Fibroblast of skin of right biceps (primary cell): ENCODE measurements at places on chromosomes 13 and 19.
A peak's percentile ranks its signal among the peaks of the same experiment; 100 is the strongest.

GRCh38 chr19:42386974-42387707 lies 3.0 kb downstream of the CNFN start:
- DNase-seq = peak; percentile 51

GRCh38 chr13:58994777-58995176 lies 1169.0 kb downstream of the DIAPH3 start:
- DNase-seq = no peak

- DNase-seq = no peak
Observed at GRCh38 chr13:83810136-83810535, 72.1 kb downstream of the SLITRK1 start.

DNA sequence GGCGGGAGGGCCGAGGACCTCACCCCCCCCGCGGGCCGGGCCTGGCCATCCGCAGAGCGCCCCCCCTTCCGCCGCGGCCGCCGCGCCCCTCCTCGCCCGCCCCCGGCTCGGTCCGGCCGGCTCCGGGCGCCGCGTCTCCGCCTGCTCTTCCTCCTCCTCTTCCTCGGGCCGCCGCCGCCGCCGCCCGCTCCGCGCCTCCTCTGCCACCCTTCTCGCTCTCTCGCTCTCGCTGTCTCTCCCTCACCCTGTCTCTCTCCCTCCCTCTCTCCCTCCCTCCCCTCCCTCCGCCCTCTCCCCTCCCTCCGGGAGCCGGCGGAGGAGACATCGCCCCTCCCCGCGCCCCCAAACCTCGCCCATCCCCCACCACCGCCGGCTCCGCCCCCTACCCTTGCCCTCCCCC lies at the start of gene SHANK1:
TSS of gene SHANK1 (minus strand) at position 237 of the 400 bp plus-strand sequence. CDS start 2,883 bp downstream, outside the sequence.
- DNase-seq = peak; percentile 47

GRCh38 chr19:58183817-58184215 lies 955 bp downstream of the ZNF274 start:
- DNase-seq = no peak

GRCh38 chr19:6697291-6697690 lies 23.2 kb downstream of the C3 start:
- no peak for DNase-seq

- DNase-seq = no peak
Observed at GRCh38 chr13:28585561-28585960, 73.4 kb upstream of the POMP start.

- DNase-seq = no peak
Observed at GRCh38 chr19:17302391-17303166, 646 bp downstream of the ABHD8 start.

DNA sequence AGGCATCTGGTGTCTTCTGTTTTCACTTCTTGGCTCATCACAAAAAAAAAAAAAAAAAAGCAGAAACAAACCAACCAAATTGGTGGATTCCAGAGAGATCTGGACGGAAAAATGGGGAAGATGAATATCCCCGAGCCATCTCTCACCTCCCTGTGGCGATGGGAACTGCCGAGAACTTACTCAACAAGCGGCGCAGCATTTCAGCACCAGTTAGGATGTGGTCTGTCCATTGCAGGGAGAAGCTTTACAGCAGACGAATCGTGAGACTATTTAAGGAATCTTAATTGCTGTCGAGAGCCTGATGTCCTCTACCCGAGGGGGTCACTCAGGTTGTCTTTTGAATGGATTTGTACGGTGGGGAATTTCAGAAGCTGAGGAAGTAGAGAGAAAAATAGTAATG lies 17.3 kb upstream of the KDM4B start:
- DNase-seq = no peak

DNA sequence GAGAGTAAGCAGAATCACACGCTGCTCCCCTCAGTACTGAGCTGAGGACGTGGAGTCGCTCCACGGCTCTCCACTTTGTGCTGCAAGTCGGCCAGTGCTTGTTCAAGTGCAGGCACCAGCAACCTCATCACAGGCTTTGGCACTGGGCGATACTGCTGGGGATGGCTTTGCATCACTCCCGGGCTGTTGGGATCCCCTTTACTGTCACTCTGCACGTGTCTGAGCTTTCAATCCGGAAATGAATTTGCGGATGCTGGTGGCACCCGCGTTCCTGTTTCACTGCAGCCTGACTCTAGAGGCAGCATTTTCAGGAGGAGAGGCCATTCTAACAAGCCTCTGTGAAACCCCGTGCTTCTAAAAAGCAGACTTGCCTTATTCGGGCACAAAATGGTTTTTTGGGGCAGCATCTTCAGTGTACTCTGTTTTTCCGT lies 19.1 kb downstream of the SMARCA4 start:
- DNase-seq = no peak

GRCh38 chr13:98222081-98222554 lies 45.0 kb upstream of the RNF113B start:
- DNase-seq = peak; percentile 72

DNA sequence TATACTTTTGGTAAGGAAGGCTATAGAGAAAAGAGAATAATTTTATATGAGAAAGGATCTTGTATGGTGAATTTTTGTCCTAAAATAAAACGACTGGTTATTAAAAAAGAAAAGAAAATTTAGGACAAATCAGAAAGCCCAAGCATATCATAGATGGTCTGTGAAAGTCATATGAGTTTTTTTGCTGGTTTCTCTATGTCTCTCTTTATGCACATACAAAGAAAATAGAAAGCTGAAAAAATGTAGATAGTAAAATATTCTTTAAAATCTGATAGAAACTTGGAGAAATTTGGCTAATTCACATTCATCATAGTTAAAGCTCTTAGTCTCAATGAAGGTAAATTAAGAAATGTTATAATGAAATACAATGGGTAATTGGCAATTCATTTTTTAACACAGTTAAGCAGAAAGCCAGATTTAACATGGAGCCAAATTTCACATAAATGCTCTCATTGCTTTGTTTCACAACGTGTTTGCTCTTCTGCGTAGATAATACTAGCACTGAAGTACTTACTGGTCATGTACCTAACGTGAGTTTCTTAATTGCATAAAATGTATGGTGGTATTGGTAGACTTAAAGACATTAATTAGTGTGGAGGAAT lies 621.5 kb upstream of the ATXN8OS start:
- no peak for DNase-seq

DNA sequence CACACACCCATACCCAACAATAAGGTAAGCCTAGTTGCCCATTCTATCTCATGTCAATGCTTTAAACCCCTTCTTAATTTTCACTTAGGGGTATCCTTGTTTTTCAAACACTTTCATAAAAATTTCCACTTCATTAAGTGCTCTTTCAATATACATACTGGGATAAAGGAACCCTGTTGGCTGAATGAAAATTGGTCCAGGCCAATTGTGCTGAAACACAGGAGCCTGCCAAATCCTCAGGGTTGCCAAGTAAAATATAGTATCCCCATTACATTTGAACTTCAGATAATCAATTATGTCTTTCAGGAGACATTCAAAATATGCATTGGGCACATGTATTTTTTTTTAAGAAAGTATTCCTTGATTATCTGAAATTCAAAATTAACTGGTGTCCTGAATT lies 1131.1 kb downstream of the SLITRK1 start:
- DNase-seq = no peak

- DNase-seq = no peak
Observed at GRCh38 chr13:110808138-110808537, 94.6 kb downstream of the ING1 start.

DNA sequence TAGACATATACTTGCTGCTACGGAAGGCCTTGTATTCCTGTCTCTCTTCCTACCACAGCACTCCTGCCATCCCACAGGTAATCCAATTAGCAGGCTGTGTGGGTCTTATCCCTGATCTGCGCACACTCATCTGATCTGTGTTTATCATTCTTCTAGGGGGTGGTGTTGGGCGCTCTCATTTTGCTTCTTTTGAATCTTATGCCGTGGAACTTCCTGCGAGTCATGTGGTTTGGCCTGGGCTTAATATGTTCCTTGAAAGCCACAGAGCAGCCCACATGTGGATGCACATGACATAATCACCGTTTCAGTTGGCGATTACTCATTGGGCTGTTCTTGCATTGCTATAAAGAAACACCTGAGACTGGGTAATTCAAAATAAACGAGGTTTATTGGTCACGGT lies 7.5 kb downstream of the RASA3 start:
- peak; percentile 86 for DNase-seq

GRCh38 chr19:42440357-42441048 lies 2.2 kb downstream of the CXCL17 start:
- peak; percentile 61 for DNase-seq

GRCh38 chr13:95893861-95894260 lies 159.3 kb downstream of the UGGT2 start:
- no peak for DNase-seq

- DNase-seq = peak; percentile 48
Observed at GRCh38 chr19:58317476-58318072, 9.2 kb upstream of the ZSCAN22 start.

DNA sequence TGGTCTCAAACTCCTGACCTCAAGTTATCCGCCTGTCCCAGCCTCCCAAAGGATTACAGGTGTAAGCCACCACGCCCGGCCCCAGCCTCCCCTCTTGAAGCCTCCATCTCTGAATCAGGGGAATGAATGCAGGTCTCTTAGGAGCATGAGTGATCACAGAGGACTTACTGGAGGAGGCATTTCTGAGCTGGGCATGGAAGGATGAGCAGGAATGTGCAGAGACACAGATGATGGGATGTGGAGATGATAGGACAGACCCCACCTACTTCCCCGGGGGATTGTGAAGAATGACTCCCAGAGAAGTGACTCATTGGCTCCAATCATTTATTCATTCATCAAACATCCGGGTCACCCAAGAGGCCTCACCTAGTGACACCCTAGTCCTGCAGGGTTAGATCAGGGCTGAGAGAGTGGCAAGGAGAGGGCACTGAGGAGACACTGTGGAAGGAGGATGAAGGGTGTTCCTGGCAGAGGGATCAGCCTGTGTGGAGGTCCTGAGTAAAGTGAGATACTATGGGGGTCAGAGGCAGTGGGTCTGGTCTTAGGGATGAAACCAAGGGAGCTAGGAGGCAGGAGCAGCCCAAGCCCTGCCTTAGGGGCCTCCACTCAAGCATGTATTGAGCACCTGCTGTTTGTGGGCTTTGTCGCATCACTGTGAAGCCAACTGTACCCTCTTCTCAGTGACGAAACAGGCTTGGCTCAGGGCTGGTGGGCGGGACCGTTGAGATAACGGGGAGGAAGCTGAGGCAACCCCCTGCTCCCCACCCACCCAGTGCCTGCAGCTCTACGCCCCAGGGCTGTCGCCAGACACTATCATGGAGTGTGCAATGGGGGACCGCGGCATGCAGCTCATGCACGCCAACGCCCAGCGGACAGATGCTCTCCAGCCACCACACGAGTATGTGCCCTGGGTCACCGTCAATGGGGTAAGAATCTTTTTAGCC lies 3.0 kb downstream of the IFI30 start:
- no peak for DNase-seq

GRCh38 chr19:22609630-22610029 lies 24.5 kb upstream of the ZNF492 start:
- no peak for DNase-seq
